ENCODE measurements at places on chromosomes 3 and 15.

GRCh38 chr3:187870360-187871203, 125.3 kb upstream of the BCL6 start:
- DNase-seq, result peak; percentile 38

DNA sequence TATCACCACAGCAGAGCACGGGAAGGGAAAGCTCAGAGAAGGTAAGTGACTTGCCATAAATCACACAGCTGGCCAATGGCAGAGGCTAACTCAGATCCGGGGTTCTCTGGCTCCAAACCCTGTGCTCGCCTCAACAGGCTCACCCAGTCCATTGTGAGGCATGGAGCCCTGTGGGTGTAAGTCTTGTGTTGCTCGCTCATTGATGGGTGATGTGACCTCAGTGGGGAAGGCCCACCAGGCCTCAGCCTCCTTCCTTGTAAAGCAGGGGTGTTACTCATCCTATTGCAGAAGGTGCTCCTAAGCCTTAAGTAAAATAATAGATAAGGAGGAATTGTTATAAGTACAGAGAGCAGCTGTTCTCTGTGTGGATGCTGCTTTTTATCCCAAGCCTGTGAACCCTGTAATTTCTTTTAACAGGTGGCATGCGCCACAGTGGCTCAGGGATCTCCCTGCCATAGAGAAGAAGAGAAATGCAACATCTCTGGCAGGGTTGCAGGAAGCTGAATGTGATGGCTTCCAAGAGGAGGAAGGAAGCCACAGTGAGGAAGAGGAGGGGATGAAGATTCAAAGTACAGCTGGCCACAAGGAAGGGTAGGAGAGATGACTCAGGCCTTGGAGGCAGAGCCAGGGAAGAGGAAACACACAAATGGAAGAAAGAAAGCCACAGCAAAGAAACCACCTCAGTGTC, 30.9 kb upstream of the SPSB4 start:
- DNase-seq, result peak; percentile 34

DNA sequence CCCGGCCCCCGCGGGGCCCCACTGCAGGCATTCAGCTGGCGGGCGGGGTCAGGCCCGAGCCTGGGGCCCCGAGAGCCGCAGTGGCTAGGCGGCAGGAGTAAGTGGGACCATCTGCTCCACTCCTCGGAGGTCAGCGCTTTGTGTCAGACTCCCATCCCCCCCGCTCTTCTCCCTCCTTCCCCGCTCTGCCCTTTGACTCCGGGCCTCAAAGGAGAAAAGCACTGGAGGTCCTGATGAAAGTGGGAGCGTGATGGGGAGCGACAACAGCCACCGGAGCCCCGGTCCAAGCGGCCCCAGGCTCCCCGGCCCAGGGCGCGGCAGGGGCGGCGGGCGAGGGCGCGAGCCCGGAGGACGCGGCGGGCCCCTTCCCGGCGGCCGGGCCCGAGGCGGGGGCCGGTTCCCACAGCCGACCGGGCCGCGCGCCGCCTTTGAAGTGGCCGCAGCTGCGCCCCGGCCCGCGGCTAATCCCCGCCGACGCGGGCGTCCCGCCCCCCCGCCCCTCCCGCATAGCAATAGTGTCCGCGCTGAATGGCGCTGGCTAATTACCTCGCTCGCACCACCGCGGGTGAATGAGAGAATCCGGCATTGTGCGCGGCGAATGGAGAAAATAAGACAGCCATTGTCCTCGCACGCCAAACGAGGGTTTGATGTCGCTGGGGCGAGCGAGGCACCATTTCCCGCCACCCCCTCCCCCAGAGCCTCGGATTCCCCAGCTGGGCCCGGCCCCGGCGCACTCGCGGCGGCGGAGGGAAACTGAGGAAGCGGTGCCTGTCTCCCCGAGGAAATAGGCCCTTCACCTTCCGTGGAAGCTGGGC, 22.4 kb downstream of the IGDCC3 start:
- no peak for DNase-seq

- peak; percentile 29 for DNase-seq
Measured at GRCh38 chr3:143951351-143951971, 20.2 kb upstream of the DIPK2A start.

- no peak for DNase-seq
Measured at GRCh38 chr3:2024713-2025112, 74.0 kb upstream of the CNTN4 start.

DNA sequence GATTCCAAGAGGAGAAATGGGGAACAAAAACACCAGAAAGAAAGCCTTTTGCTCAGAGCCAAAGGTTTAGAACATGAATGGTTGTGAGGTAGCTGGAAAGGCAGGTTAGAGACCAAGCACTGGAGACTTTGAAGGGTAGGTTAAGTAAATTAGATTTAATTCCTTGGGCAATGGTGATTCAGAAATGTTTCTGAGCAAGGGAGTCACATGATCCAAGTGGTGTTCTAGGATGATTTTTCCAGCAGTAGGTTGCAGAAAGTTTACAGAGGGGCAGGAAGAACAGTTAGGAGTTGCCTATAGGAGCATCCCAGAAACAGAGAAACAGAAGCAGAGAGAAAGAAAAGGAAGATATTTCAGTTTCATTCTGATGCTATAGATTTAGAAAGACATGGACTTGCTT, 139.8 kb downstream of the WDR76 start:
- no peak for DNase-seq

DNA sequence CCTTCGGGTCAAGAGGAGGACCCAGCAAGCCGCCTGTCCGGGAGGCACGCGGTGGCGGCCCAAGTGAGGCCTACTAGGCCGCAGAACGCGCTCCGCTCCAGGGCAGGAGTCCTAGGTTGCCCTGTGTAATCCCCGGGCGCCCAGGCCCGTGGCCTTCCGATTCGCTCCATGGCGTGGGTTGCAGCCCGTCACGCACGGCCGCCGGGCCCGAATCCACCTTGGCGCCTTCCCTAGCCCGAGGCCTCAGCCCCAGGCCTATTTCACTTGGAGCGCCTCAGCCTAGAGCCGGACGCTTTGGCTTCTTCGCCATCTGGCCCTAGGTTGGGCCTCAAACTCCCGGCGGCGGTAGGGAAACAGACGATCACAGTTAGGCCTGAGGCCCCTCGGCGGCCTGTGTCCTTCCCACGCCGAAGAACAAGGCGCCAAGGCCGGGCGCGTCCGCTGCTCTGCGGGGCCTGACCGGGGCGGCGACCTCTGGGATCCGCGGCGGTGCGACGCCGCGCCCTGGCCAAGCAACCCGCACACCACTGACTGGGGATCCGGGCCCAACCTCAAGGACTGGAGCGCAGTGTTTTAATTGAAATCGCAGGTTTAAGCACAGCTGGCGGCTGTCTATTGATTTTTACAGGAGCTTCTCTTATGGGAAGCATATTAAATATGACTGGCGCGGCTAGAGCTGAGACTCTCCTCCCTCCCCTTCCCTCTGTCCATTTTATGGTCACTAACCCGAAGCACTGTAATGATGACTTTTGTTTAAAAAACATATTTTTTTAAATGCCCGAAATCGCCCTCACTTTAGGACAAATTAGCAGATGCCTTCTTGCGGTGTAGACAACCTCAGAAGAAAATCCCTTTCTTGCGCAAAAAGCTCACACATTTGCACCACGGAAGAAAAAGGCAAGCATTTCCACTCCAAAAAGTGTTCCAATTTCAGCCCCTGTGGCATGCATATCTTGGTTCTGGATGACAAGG, 3.8 kb upstream of the FEZF2 start:
- DNase-seq, result no peak

DNA sequence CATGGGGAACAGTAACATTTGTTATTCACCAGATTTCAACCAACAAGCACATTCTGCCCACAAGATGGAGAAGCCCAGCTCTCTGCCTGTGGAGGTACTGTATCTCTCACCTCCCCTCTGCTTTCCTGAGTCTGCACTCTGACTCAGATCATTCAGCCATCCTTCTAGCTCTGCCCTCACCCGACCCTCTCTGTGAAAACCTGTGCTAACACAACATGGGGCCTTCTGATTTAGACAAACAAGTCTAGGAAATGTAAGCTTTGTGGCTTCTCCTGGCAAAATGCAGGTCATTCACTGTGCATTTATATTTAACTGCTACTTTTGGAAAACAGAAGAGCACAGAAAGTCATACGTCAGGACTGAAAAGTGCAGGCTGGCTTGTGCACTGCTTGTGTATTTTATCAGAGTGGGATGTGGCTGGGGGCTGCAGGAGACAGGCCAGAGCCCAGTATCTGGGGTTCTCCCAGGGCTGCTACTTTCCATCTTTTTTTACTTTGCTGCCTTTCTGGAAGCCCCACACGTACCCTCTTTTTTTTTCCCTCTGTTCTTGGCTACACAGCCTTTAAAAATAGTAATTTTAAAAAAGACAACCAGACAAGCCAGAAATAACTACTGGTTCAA, 50.8 kb downstream of the SUSD5 start:
- DNase-seq, result no peak

GRCh38 chr3:69671082-69671952, 67.9 kb upstream of the MITF start:
- no peak for DNase-seq

DNA sequence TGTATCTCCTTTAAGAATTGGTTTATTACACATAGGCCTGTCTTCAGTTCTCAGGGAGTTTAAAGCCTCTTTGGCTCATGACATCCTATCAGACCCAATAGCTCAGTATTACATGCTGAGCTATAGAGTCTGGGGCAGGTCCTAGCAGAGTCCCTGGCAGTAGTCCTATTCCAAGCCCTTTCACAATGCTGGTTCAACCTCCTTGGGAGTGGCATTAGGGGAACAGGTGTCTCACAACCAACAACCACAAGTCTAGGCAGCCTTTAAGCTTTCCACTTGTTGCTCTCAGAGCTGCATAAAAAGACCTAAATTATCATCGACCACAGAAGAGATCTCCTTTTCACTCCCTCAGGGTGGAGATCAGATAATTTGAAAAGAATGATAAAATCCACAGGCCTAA, 22.8 kb upstream of the C2CD4B start:
- DNase-seq, result no peak

DNA sequence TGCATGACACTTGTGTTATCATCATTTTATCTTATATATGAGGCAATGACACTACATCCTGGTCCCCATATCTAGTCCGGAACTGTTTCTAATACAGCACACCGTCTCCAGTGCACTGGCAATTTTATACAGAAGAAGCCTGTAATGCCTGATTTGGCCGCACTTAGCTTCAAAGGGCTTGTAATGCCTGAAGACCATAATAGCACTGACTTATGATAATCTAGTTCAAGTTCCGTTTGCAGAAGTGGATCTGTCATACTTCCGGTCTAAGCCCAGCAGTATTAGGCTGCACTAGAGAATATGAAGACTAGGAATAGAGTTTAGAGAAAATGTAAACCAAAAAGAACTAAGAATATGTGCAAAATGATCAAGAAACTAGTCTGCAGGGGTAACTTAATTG, 1.3 kb downstream of the BNIP2 start:
- no peak for DNase-seq

DNA sequence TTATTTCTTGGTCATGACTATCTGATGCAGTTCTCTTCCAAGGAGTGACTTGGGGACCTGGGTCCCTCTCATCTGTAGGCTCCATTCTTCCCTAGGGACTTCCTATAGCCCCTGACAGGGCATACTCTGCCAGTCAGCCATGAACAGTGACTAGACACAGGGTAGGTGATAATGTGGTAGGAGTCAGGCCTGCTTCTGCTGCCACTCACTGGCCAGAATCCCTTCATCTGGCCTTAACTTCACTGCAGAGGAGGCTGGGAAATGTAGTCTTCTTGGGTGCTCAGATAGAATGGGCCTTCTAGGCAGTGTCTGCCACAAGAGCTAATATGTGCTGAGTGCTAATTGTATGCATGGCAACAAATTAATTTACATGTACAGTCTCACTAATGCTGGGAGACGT, 84.5 kb downstream of the CACNA2D3 start:
- no peak for DNase-seq
